Left renal cortex interstitium (tissue), 4 donors: ENCODE measurements at places on chromosomes 7 and 10. TPM values are rescaled to one million over a fixed set of nuclear protein-coding genes. Genes with fewer than 3 reads are reported as not detected.

The TMEM26 gene
- polyA plus RNA-seq = 9.6 TPM

The GGCT gene
- 64.1 TPM for polyA plus RNA-seq

The GIMAP5 gene
- 6.6 TPM for polyA plus RNA-seq

The AGFG2 gene
- polyA plus RNA-seq = 10.8 TPM

The SLC16A9 gene
- 39.3 TPM for polyA plus RNA-seq

The GPR37 gene
- polyA plus RNA-seq = 1.2 TPM

The ZNF467 gene
- 24.9 TPM for polyA plus RNA-seq

The PON1 gene
- polyA plus RNA-seq = 0.52 TPM

The PLPP4 gene
- polyA plus RNA-seq = 4.7 TPM

The MACC1 gene
- 10.9 TPM for polyA plus RNA-seq

The DIP2C gene
- polyA plus RNA-seq = 23.6 TPM

The SLC29A4 gene
- 24.1 TPM for polyA plus RNA-seq

The XPNPEP1 gene
- polyA plus RNA-seq = 78.9 TPM

The PRPS1L1 gene
- polyA plus RNA-seq = not detected

The CALHM1 gene
- polyA plus RNA-seq = 0.06 TPM

The AIFM2 gene
- 8.3 TPM for polyA plus RNA-seq

The PRLHR gene
- polyA plus RNA-seq = 0.03 TPM

The ZNF365 gene
- 0.41 TPM for polyA plus RNA-seq

The NPSR1 gene
- not detected for polyA plus RNA-seq

The ARHGAP22 gene
- polyA plus RNA-seq = 1.7 TPM

The ZNF727 gene
- polyA plus RNA-seq = 0.16 TPM

The ENO4 gene
- polyA plus RNA-seq = 3.0 TPM

The LIPN gene
- not detected for polyA plus RNA-seq

The SP8 gene
- not detected for polyA plus RNA-seq

The CISD1 gene
- 57.0 TPM for polyA plus RNA-seq

The CLRN3 gene
- polyA plus RNA-seq = 21.5 TPM

The PCBD1 gene
- 101 TPM for polyA plus RNA-seq

The ZNF777 gene
- 14.5 TPM for polyA plus RNA-seq

The SLC13A4 gene
- 7.2 TPM for polyA plus RNA-seq

The CHRM2 gene
- 2.5 TPM for polyA plus RNA-seq

The IRF5 gene
- 8.9 TPM for polyA plus RNA-seq

The GPR15LG gene
- 0.46 TPM for polyA plus RNA-seq

The C10orf95 gene
- polyA plus RNA-seq = 2.4 TPM

The CAMK2B gene
- polyA plus RNA-seq = 1.7 TPM

The GNGT1 gene
- 0.11 TPM for polyA plus RNA-seq

The NPTX2 gene
- polyA plus RNA-seq = 3.8 TPM

The CTTNBP2 gene
- 26.0 TPM for polyA plus RNA-seq
